Thymus (tissue), 14 donors: ENCODE measurements at places on chromosomes 13 and 19.

- H3K36me3 ChIP-seq = no peaks in the 10 kb centered on the region
- H3K4me3 ChIP-seq = no peak overlapping the region
- H3K27ac ChIP-seq = no peak overlapping the region
- no peaks in the 10 kb centered on the region for H3K4me1 ChIP-seq
These were observed 182.4 kb upstream of the UFM1 start for GRCh38 chr13:38167164-38167822.

DNA sequence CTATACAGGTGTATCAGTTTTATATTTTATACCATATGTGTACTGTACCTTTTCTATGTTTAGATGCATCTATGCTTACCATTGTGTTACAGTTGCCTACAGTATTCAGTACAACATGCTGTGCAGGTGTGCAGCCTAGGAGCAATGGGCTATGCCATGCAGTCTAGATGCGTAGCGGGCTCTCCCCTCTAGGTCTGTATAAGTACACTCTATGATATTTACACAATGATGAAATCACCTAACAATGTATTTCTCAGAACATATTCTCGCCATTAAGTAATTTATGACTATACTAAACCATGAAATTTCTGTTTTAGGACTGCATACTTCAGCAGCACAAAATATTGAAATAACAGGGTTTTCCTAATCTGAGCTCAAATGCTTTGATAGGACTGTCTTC, 179.6 kb downstream of the RFC3 start:
- no peaks in the 10 kb centered on the region for H3K36me3 ChIP-seq
- H3K27me3 ChIP-seq = no peaks in the 10 kb centered on the region
- H3K4me1 ChIP-seq = no peaks in the 10 kb centered on the region
- no peak overlapping the region for H3K27ac ChIP-seq

- no peak for DNase-seq
- no peaks in the 10 kb centered on the region for H3K4me1 ChIP-seq
- H3K27ac ChIP-seq = no peak overlapping the region
- peaks cover 7% of the 10 kb centered on the region for H3K36me3 ChIP-seq
These were observed 65.7 kb downstream of the PAN3 start for GRCh38 chr13:28204043-28204442.

DNA sequence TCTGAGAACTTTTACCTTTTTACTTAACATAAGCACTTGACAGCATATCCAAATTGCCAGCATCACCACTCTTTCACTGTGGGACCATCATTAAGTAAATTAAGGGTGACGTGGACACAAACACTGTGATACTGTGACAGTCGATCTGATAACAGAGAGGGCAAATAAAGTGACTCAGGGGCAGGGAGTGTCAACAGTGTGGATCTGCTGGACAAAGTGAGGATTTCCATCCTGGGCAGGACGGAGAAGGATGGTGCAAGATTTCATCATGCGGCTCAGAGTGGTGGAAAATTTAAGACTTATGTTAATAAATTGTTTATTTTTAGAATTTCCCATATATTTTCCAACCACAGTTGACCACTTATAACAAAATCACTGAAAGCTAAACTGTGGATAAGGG, 60.0 kb upstream of the WDFY2 start:
- H3K4me3 ChIP-seq = no peak overlapping the region
- no peaks in the 10 kb centered on the region for H3K4me1 ChIP-seq
- H3K27ac ChIP-seq = no peak overlapping the region
- H3K27me3 ChIP-seq = no peaks in the 10 kb centered on the region
- no peaks in the 10 kb centered on the region for H3K36me3 ChIP-seq

DNA sequence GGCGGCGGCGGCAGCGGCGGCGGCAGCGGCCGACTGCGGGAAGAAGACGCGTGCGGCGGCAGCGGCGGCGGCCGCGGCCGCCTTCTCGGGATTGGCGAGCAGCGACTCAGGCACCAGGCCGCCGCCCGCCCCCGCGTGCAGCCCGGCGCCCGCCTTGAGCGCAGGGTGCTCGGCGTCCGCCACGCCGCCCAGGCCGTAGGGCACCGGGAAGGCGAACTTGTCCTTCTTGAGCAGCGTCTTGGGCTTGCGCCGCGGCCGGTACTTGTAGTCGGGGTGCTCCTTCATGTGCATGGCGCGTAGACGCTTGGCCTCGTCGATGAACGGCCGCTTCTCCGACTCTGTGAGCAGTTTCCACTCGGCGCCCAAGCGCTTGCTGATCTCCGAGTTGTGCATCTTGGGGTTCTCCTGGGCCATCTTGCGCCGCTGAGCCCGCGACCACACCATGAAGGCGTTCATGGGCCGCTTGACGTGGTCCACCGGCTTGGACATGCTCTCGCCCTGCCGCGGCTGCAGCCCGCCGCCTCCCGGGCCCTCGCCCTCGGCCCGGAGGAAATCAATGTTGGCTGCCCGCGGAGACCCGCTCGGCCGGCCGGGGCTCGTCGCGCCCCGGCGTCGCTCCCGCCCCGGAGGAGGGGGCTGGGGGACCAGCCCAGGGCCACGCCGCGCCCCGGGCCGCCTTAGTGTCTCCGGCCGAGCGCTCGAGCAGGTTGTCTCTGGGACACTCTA, 621 bp downstream of the SOX21 start:
- H3K27ac ChIP-seq = no peak overlapping the region
- H3K4me1 ChIP-seq = peaks cover 5% of the 10 kb centered on the region
- H3K27me3 ChIP-seq = peaks cover 76% of the 10 kb centered on the region
- peak overlapping the region; percentile 42 for H3K4me3 ChIP-seq

GRCh38 chr19:17743874-17744580, 7.2 kb upstream of the FCHO1 start:
- DNase-seq = no peak
- H3K4me3 ChIP-seq = no peak overlapping the region
- no peaks in the 10 kb centered on the region for H3K36me3 ChIP-seq
- peaks cover 22% of the 10 kb centered on the region for H3K4me1 ChIP-seq

- no peak overlapping the region for H3K4me3 ChIP-seq
- no peaks in the 10 kb centered on the region for H3K27me3 ChIP-seq
- H3K27ac ChIP-seq = no peak overlapping the region
- H3K4me1 ChIP-seq = no peaks in the 10 kb centered on the region
- no peaks in the 10 kb centered on the region for H3K36me3 ChIP-seq
These were observed 1.1 kb downstream of the EDDM13 start for GRCh38 chr19:56273563-56274117.

- H3K27ac ChIP-seq = no peak overlapping the region
- H3K27me3 ChIP-seq = no peaks in the 10 kb centered on the region
- no peak overlapping the region for H3K4me3 ChIP-seq
- H3K4me1 ChIP-seq = no peaks in the 10 kb centered on the region
These were observed 95.4 kb downstream of the CYSLTR2 start for GRCh38 chr13:48749144-48749543.

- DNase-seq = no peak
- H3K4me1 ChIP-seq = peaks cover 7% of the 10 kb centered on the region
- no peak overlapping the region for H3K27ac ChIP-seq
- H3K36me3 ChIP-seq = no peaks in the 10 kb centered on the region
- peaks cover 21% of the 10 kb centered on the region for H3K27me3 ChIP-seq
- H3K4me3 ChIP-seq = no peak overlapping the region
These were observed 97.7 kb downstream of the GNG7 start for GRCh38 chr19:2604747-2605329.
